ENCODE measurements at places on chromosomes 1 and 21.

GRCh38 chr1:33228935-33229487 is 27.3 kb upstream of the ZNF362 start:
- peak; percentile 81 for DNase-seq

DNA sequence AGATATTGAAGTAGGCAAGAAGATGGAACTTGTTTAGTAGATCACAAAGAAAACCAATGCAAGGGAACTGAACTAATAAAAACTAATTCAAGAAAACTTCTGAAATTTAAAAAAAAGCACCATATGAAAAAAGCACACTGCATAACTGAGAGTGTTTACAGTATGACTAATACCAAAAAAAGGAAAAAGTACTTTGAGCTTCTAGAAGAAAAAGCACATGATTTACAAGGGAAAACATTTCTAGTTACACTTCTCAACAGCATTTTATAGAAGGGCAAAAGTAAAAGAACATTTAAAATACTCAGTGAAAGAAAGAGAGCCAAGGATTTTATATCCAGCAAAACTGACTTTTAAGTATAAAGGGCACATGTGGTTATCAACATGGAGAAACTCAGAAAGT is 233.6 kb downstream of the RPS6KC1 start:
- DNase-seq: peak; percentile 47

DNA sequence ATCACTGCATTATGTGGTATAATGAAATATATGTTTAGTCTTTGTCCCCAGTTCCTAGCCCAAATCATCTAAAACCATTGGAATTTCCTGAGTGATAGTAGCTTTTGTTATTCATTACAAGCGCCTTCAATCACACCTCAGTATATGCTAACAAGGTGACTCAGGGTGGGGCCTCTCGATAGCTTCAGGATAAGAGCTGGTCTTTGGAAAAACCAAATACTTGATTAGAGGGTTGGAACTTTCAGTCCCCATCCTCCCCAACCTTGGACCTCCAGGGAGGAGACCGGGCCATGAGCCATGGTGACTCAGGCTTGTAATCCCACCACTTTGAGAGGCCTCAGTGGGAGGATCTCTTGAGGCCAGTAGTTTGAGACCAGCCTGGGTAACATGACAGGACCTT is 5.1 kb upstream of the BRDT start:
- no peak for DNase-seq

GRCh38 chr1:150843474-150843873 is 32.9 kb downstream of the ARNT start:
- DNase-seq: no peak

GRCh38 chr21:14875704-14876523 is 188.9 kb downstream of the NRIP1 start:
- no peak for DNase-seq

GRCh38 chr1:3706651-3707297 is 45.5 kb upstream of the CCDC27 start:
- DNase-seq: no peak

- peak; percentile 13 for DNase-seq
These were observed 576 bp downstream of the ZFP69 start for GRCh38 chr1:40477678-40478053.

GRCh38 chr1:235841938-235842545 is 24.7 kb downstream of the LYST start:
- no peak for DNase-seq

- no peak for DNase-seq
These were observed 13.6 kb upstream of the SYT14 start for GRCh38 chr1:209924390-209924789.

- DNase-seq: peak; percentile 57
These were observed 4.9 kb upstream of the ALDH4A1 start for GRCh38 chr1:18907021-18907916.

DNA sequence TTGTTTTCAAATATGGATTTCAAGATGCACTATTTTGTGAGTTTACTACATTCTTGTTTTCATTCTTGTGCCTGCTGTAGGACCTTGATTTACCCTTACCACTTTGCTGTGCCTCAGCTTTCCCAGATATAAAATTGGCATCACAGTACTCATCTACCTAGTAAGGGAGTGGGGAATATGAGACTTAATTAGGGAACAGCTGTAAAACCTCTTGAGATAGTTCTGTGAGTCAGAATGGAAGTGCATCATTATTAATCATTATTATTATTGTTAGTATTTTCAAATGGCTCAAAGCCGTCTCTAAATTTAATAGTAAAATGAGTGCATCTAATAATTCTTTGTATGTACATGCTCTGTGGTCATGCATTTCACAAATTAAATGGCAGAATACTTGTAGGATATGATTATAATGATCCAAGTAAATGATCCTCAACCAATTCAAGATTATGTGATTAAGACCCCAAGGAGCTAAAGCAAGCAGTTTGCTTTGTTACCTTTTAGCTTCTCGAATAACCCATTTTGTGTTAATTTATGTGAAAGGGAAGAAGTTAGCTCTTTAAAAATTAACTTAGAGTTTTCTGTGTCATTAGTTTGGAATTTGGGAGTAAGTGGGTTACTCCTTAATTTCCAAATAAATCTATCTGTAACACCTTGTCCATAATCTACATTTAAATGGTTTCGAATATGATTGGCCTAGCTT is 155.4 kb downstream of the NFIA start:
- DNase-seq: no peak

DNA sequence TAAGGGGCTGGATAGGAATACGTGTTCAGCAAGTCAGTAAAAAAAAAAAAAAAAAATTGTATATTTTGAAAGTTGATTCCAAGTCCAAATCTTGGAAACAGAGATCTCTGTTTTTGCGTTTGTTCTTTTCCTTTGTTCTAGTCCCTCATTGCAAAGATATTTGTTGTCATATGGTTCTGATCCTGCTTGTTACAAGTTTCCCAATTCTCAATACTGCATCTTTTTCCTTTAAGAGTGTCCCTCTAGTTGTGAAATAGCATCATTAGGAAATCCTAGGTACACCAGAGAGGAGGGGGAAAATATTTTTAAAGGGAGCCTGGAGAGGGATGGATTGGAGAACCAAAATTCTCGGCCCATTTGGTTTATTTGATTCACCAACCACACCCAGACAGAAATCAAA is 152.2 kb upstream of the C1orf105 start:
- no peak for DNase-seq

DNA sequence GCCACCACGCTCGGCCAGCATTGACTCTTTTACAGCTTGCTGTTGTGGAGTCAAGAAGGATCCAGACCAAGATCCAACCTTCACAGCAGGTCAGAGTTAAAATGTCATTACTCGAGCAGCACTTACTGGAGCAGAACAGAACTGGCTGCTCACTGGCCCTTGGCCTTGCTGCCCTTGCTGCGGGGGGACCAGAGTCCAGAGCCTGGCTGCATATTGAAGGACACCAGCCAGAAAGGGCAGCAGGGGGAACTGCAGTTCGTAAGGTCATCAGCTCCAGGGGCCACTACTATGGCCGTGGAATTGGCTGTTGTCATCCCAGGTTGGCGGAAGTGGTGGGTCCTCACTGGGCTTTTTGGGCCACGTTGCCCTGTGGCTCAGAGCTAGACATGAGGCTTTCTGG is 15.3 kb upstream of the GPR137B start:
- no peak for DNase-seq

DNA sequence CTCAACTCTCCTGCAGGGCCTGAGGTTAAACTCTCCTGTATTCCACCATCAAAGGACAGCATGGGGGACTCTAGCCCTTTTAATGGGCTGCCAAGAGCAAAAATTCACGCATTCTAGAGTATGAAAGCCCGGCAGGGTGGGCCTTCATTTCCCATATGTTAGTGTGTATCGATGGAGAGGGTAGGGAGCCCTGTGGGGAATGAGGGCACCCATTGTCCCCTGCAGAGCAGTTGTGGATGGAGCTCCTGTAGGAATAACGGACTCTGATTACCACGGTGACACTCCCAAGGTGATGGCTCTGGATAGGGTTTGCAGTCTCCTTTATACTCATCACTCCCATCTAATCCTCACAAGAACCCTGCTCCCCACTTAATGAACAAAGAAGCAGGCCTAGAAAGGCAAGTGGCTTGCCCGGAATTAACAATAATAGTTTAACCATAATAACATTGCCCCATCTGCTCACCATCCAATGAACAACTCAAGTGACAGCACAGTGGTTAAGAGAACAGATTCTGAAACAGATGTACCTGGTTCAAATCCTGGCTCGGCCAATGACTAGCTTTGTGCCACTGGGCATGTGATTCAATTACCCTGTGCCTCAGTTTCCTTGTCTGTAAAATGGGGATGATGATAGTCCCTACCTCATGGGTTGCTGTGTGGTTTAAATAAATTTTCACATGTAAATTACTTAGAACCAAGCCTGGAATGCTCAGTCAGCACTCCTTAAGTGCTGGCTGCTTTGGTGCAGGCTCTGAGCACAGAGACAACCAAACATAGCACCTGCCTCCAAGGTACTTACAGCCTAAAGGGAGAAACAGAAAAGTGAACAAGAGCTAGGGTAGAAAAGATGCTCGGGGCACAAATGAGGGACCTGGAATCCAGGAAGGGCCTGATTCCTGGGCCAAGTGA is 29.0 kb downstream of the HIVEP3 start:
- DNase-seq: no peak

DNA sequence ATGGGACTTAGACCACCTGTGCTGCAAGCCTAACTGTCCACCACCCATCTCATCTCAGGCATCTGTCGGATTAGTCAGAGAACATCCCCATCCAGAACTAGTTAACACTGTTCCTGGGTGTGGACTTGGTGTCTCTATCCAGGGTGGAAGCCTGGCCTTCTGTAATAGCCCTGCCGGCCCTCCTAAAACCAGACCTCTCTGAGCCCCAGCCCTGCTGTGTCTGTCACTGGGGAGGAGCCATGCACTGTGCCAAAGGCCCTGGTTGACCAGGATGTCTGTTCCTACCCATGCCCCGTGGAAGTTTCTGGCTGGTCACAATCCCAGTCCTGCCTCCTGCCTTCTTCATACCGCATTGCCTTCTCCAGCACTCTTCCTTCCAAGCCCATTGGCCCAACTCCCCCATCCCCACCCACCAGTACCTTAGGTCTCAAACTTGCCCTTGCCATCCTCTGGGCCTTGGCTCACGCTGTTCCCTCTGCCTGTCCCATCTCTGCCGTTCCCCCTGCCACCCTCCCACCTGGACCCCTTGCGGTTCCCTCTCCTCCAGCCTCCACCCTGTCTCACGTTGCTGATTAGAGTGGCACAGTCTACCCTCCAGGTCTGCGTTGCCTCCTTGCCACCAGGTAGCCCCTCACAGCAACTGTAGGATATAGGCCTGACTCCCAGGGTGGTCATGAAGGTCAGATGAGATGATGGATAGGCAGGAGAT is 105.6 kb downstream of the EPHB2 start:
- no peak for DNase-seq

DNA sequence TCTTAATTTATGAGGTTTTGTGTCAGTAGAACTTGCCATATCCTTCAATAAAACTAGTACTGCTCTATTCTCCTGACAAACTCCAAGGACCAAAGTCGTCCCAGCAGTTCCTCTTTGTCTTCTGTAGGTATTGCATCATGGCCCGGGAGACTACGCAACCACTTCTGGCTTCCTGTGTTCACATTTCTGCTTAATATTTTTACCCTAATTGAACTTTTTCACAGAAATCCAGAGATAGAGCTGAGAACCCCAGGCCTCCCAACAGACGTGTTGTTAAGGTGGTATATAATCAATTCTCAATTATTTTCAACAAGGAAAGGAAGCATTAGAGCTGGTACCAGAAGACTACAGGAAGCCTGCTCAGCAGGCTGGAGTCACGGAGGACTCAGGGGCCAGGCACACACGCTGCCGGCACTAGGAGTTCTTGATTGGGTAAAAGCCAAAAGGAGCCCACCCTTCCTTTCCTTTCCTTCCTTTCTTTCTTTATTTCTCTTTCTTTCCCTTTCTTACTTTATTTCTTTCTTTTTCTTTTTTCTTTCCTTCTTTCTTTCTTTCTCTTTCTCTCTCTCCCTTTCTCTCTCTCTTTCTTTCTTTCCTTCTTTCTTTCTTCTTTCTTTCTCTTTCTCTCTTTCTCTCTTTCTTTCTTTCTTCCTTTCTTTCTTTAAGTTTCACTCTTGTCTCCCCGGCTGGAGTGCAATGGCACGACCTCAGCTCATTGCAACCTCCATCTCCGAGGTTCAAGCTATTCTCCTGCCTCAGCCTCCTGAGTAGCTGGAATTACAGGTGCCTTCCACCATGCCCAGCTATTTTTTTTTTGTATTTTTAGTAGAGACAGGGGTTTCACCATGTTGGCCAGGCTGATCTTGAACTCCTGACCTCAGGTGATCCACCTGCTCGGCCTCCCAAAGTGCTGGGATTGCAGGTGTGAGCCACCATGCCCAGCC is 173.7 kb downstream of the ZBTB18 start:
- no peak for DNase-seq

DNA sequence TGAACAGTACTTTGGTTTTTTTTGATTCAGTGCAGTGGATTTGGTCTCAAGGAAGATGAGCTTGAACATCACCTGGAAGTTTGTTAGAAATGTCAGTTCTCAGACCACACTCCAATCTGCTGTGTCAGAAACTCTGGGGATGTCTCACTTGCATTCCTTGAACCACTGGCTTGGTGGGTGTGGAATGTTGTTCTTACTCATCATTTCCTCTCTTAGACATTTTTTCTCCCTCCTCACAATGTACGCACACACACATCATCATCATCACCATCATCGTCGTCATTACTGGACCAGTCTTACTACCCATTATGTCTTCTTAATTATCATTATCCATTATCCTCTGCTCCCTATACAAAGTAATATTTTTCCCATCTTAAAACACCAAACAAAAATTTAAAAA is 91.9 kb upstream of the KCNK2 start:
- peak; percentile 90 for DNase-seq

GRCh38 chr1:86858524-86859261 is 55.2 kb downstream of the SELENOF start:
- no peak for DNase-seq

DNA sequence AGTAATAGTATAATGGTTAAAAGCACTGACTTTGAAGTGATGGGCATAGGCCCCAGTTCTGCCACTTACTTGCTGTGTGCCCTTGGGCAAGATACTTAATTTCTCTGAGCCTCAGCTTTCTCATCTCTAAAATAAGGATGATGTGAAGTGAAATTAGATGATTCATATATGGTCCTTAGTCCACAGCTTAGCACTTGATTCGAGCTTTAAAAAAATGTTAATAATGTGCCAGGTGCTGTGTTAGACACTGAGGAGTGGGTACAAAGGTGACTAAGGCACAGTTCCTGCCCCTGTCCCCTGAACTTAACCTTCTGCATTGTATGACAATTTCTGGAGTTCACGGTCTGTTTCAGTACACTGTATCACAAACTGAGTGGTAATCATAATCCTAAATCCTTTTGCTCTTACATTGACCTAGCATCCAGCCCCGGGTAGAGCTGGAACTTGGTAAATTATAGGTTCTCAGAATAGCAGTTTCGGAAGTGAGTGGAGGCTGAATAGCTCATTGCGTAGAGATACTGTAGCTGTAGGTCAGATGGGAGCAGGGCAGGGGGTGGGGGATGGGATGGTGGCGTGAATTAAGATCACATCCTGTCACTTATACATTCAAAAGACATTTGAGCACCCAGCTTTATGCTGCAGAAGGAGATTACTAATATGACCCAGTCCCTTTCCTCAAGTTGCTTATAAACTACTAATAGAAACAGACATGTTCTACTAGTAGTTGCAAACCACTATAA is 1.5 kb downstream of the ZNF691 start:
- no peak for DNase-seq
